Right renal pelvis (tissue), 4 donors: ENCODE measurements at places on chromosomes 12 and 14. TPM values are rescaled to one million over a fixed set of nuclear protein-coding genes. Genes with fewer than 3 reads are reported as not detected.

DNA sequence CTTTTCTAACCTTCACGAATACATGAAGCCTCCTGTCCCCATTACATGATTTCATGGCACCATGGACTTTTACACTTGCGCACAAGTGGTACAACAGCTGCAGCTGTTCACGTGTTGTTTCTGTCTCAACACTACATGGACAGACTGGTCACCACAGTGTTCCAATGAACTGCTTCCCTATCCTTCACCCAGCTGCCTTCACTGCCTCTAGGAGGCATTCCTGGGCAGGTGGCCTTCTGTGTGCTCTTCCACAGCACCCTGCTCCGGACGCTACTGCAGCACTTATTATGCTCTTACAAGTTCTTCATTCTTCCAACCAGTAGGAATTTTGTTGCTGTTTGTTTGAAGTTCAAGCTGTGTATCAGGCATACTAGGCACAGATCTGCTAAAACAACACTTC, 1.5 kb downstream of the MTERF2 start:
- no peak for DNase-seq

- no peak for DNase-seq
These were observed 26.5 kb upstream of the RIC8B start for GRCh38 chr12:106747973-106748436.

DNA sequence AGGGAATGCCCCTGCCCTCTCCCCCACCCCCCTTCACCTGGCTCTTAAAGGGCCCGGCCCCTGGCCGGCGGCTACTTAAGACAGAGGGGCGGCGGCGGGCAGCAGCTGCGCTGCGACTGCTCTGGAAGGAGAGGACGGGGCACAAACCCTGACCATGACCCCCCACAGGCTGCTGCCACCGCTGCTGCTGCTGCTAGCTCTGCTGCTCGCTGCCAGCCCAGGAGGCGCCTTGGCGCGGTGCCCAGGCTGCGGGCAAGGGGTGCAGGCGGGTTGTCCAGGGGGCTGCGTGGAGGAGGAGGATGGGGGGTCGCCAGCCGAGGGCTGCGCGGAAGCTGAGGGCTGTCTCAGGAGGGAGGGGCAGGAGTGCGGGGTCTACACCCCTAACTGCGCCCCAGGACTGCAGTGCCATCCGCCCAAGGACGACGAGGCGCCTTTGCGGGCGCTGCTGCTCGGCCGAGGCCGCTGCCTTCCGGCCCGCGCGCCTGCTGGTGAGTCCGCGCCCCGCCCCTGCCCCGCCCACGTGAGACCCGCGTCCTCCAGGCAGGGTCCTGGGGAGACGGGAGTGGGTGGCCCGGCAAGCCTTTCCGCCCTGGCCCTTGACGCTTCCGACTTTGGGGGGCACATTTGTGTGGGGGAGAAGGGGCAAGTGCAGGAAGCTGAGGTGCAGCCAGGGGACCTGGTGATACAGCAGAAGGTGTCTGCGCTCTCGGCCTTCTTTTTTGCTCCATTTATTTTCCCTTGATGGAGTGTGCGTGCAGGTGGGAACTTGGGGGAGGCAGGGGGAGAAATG, at the start of gene IGFBP6:
Gene IGFBP6 (plus strand): TSS at position 104 of the 790 bp plus-strand sequence. CDS start 51 bp downstream, at position 155.
- no peak for DNase-seq

DNA sequence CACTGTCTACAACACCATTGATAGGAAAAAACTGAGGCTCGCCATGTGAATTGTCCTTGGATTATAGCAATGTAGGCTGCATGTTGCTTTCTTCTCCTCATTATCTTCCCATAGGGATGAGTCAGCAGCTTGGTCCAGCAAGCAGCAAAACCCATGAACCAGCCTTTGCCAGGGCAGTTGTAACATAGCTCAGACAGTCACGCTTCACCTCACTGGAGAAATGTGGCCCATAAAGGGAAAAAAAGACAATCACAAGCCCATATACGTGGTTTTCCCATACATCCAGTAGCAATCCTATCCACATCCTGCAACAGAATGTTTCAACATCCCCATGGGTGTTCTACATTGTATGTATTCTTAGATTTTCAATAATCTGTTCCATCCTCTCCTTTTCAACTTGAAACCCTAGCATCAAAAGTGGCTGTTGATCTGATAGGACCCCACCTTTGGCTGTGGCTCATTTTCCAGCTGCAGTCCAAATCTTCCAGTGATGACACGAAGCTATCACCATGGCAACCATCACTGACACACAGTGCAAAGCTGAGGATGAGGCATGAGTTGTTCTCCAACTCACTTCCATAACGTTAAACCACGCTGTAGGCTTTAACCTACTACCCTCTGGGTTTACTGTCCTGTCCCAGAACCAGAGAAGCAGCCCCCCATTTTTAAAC, 34.0 kb downstream of the GRIN2B start:
- no peak for DNase-seq

GRCh38 chr12:99049774-99050173, 404.7 kb downstream of the APAF1 start:
- no peak for DNase-seq

DNA sequence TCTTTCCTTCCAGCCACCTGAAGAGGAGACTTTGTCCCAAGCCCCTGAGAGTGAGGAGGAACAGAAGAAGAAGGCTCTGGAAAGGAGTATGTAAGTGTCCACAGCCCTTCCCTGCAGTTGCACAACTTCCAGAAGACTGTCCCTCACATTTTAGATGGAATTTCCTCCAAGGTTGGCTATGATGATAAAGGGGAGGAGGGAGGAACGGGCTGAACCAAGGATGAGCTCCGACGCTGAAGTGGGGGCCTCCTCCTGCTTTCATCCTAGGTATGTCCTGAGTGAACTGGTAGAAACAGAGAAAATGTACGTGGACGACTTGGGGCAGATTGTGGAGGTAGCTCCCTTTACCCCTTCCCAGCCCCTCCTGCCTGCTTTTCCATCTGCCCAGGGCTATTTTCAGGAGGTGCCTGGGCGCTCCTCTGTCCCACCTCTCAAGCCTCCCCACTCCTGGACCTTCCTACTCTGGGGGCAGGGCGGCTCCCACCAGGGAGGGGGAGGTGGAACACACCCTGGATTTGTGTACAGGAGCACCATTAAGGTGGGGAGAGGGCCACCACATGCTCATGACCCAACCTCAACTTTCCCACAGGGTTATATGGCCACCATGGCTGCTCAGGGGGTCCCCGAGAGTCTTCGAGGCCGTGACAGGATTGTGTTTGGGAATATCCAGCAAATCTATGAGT, 2.3 kb downstream of the ARHGEF25 start:
- DNase-seq: no peak

- no peak for DNase-seq
These were observed 32.8 kb downstream of the CCNK start for GRCh38 chr14:99513946-99514551.

- DNase-seq: no peak
These were observed 6.6 kb downstream of the PTHLH start for GRCh38 chr12:27965966-27966365.

DNA sequence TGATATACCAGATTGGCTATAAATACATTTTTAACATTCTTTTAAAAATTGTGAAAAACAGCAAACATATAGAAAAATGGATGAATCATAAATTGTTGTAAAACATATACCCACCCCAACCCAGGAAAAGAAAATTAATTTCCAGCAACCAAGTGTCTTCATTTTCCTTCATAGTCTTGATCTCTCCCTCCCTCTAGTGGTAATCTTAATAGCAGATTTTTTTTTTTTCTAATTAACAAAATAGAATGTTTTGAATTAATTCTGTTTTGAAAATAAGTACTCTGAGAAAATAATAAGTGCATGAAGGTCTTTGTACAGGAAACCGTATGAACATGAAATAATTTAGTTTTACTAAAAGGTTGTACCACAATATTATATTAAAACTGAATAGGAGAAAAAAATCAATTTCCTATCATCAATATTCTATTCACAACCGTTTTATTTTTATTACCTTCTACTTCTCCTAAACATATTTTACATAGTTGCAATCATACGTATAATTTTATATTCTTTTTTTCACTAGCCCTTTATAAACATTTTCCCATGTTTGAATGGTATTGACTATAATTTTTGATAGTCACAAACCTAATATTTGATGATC, 7.0 kb downstream of the ETNK1 start:
- no peak for DNase-seq

GRCh38 chr14:64601571-64601970, 51.8 kb downstream of the PPP1R36 start:
- no peak for DNase-seq

DNA sequence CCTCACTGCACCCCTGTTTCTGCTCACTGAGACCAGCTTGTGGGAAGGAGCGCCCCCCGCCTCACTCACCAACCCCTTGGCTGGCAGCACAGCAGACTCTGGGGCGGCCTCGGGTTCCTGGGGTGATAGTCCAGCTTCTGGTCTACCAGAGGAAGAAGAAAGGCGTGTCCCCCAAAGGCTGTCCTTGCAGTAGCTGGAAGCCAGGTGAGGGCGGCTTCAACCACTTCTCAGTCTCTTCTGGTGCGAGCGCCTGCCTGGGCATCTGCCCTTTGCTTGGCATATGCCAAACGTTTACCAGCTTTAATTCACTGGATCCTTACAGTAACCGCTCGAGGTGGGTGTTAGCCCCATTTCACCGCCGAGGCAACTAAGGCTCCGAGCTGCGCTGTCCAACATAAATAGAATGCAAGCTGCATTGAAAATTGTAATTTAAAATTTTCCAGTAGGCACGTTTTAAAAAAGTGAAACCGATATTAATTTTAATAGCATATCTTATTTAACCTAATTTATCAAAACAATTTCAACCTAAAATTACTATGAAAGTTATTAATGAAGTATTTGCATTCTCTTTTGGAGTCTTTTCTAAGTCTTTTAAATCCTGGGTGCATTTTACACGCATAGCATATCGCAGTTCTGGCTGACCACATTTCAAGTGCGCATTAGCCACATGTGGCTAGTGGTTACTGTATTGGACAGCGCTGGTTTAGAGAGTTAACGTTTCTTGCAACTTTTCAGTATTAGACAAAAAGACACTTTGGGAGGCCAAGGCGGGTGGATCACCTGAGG, 872 bp downstream of the FAM177A1 start:
- peak; percentile 25 for DNase-seq

GRCh38 chr12:62629971-62630739, 163.5 kb downstream of the MON2 start:
- no peak for DNase-seq

- no peak for DNase-seq
These were observed 223.2 kb downstream of the ADGRD1 start for GRCh38 chr12:131176926-131177325.

DNA sequence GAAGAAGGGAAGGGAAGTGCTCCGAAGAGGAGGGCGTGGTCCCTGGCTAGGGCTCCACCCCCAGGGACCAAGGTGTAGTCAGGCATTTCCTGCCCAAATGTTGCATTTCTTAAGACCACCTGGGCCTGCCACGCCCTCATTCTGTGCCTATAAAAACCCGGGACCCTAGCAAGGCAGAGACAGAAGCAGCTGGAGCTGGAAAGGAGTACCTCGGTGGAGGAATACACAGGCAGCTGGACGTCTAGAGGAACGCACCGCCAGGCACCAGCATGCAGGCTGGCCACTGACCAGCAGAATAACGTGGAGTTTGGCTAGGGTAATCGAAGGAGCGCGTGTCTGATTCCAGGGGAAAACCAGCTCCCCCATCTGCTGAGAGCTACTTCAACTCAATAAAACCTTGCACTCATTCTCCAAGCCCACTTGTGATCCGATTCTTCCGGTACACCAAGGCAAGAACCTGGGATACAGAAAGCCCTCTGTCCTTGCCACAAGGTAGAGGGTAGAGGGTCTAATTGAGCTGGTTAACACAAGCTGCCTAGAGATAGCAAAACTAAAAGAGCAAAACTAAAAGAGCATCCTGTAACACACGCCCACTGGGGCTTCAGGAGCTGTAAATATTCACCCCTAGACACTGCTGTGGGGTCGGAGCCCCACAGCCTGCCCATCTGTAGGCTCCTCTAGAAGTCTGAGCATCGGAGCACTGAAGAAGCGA, 21.0 kb downstream of the CFL2 start:
- no peak for DNase-seq

- DNase-seq: no peak
These were observed 718.6 kb upstream of the TBX3 start for GRCh38 chr12:115402443-115403180.

DNA sequence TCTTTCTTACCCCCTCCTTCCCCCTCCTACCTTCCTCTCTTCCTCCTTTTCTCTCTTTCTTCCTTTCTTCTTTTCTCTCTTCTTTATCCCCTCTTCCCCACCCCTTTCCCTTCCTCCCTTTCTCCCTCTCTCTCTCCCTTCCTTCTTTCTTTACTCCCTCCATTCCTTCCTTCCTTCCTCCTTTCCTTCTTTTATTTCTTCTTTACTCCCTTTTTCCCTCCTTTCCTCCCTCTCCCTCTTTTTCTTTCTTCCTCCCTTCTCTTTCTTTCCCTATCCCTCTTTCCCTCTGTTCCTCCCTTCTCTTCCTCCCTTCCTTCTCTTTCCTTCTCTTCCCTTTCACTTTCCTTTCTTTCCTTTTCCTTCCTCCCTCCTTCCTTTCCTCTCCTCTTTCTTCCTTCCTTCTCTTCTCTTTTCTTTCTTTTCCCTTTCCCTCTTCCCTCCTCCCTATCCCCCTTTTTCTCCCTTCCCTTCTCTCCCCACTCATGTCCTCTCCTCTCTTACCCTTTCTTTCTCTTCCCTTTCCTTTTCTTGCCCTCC, 302.3 kb upstream of the TBX3 start:
- DNase-seq: no peak

GRCh38 chr12:65232476-65233077, 45.9 kb upstream of the MSRB3 start:
- DNase-seq: no peak

GRCh38 chr12:67910360-67911274, 78.6 kb upstream of the IFNG-AS1 start:
- DNase-seq: no peak

DNA sequence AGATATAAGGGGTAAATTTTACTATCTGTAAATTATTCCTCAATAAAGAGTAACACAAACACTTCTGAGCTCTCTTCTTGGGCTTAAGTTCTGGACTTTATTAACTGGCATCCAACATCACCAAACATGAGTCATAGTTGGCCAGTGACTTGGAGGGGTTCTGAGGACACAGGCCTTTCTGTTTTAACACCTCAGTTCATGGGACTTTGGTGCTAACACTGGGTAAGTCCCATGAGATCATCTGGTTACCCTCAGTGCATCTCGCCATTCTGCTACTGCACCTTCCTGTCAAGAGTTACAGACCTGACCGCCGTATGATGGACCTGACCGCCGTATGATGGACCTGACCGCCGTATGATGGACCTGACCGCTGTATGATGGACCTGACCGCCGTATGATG, 9.9 kb downstream of the SLC15A4 start:
- no peak for DNase-seq

DNA sequence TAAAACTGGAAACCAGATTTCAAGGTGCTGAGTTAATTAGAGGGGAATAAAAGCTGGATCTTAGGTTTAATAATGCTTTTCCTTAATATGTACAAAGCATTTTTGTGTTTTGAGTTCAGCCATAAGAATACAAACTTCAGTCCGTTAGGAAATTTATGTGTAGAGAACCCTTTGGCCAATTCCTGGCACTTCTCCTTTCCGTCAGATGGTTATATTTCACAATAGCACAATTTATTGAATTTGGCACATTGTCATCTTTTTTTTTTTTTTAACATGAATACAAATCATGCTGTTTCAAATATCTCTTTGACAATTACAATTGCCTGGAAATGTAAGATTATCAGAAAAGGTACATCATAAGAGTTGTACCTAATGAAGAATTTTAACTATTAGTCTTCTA, 56.2 kb upstream of the DDHD1 start:
- DNase-seq: no peak

The APOLD1 gene
- polyA plus RNA-seq: 11.6 TPM

The PARP2 gene
- 63.2 TPM for polyA plus RNA-seq

The KRT80 gene
- 1.4 TPM for polyA plus RNA-seq

The TBC1D30 gene
- 5.3 TPM for polyA plus RNA-seq

The KRT3 gene
- polyA plus RNA-seq: not detected

The SOAT2 gene
- polyA plus RNA-seq: 2.0 TPM

The BICDL1 gene
- polyA plus RNA-seq: 35.3 TPM

The GLS2 gene
- polyA plus RNA-seq: 0.96 TPM

The GAS2L3 gene
- polyA plus RNA-seq: 16.1 TPM
